Bladder microvascular endothelial cell (primary cell): ENCODE measurements at places on chromosomes 6 and 20. TPM values are rescaled to one million over a fixed set of nuclear protein-coding genes. Genes with fewer than 3 reads are reported as not detected.

Gene PLA2G7
- total RNA-seq: 0.16 TPM in 1 of 2 replicates, not detected in the other

Gene CGA
- not detected in 2 replicates for total RNA-seq

Gene ESR1
- total RNA-seq: not detected in 2 replicates

Gene PNLDC1
- 1.3 TPM in 1 of 2 replicates, not detected in the other for total RNA-seq

Gene PSMB1
- total RNA-seq: 249 and 325 TPM in 2 replicates

Gene EFCAB8
- under 0.01 and 0.06 TPM in 2 replicates for total RNA-seq

Gene TPD52L1
- total RNA-seq: 3.8 and 5.3 TPM in 2 replicates

Gene TNFRSF6B
- total RNA-seq: 19.1 and 28.5 TPM in 2 replicates

Gene LHFPL5
- not detected in 2 replicates for total RNA-seq

Gene SIRPA
- 7.4 and 75.3 TPM in 2 replicates for total RNA-seq

Gene NAA20
- total RNA-seq: 41.9 and 46.4 TPM in 2 replicates

Gene AKAP12
- total RNA-seq: 143 and 553 TPM in 2 replicates

Gene RIMS4
- not detected in 2 replicates for total RNA-seq

Gene SLC35A1
- total RNA-seq: 11.7 and 30.1 TPM in 2 replicates

Gene NUP153
- total RNA-seq: 16.4 and 36.6 TPM in 2 replicates

Gene TMC2
- not detected in 2 replicates for total RNA-seq

Gene OPN5
- total RNA-seq: not detected in 2 replicates
